ENCODE measurements at places on chromosomes 2 and 18. TPM values are rescaled to one million over a fixed set of nuclear protein-coding genes. Genes with fewer than 3 reads are reported as not detected.

Gene SPATA3
- not detected for total RNA-seq

Gene ESPNL
- total RNA-seq = 0.23 TPM

Gene TCF23
- total RNA-seq = not detected

Gene UGT1A5
- total RNA-seq = not detected

Gene RTKN
- total RNA-seq = 11.1 TPM

Gene SFT2D3
- total RNA-seq = 7.6 TPM

Gene ITGB6
- total RNA-seq = 0.92 TPM

Gene FAM237A
- 0.46 TPM for total RNA-seq

Gene IL36RN
- total RNA-seq = not detected

All from diencephalon (tissue), 1 donor.